ENCODE measurements at places on chromosomes 1 and 21. TPM values are rescaled to one million over a fixed set of nuclear protein-coding genes. Genes with fewer than 3 reads are reported as not detected.

HCN3 gene
- total RNA-seq = 3.4 TPM

NUP210L gene
- total RNA-seq = not detected

VCAM1 gene
- total RNA-seq = 4.6 TPM

OR2T2 gene
- not detected for total RNA-seq

BARHL2 gene
- not detected for total RNA-seq

RCSD1 gene
- total RNA-seq = 0.98 TPM

C1orf94 gene
- 0.70 TPM for total RNA-seq

CDK18 gene
- total RNA-seq = 15.7 TPM

SASS6 gene
- 3.7 TPM for total RNA-seq

TXNDC12 gene
- 66.8 TPM for total RNA-seq

HMCN1 gene
- 29.6 TPM for total RNA-seq

COL16A1 gene
- total RNA-seq = 56.5 TPM

All from astrocyte (in vitro differentiated cells and primary cell).